ENCODE measurements at places on chromosomes 4 and X.

DNA sequence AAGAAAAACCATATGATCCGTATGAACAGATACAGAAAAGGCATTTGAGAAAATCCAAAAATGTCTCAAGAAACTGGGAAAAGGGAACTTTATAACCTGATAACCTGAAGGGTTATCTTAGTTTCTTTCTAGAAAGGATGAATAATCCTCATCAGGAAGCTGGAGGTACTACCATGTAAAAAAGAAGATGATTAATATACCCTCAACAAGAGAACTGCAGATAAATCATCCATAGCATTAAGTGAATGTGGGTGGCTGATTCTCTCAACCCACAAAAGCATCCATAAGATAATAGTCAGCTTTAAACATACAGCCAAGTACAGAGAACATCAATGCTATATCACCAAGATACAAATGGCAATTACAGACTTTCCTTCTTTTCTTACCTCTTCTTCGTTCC is 26.4 kb downstream of the ANAPC10 start:
- no peak for DNase-seq

DNA sequence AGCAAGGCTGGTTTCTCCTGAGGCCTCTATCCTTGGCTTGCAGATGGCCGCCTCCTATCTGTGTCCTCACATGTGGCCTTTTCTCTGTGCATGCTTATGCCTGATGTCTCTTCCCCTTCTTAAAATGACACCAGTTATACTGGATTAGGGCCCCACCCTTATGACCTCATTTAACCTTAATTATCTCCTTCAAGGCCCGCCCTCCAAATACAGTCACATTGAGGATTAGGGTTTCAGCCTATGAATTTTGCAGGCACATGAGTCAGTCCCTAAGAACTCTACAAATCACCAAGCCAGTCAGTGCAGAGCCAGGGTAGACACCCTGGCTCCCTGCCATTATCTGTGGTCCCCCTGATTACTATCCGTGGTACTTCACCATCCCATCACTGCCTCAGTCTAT is 51.6 kb downstream of the MAML3 start:
- DNase-seq, result no peak

DNA sequence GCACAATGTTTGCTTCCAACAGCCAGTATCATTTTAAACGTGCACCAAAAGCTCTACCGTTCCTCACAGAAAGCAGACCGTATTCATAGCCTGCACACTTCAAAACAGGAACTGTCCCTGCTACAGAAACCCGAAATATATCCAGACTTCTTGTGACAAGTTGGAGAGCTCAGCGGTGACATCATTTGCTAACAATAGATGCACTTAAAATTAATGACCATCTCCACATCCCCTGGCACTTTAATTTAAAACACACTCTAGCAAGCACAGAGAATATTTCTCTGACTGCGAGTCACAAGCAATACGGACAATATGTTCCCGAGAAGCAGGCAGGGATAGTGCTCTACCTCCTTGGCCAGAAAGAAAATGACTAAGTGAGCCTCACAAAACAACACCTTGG is 2.5 kb downstream of the NYX start:
- DNase-seq, result no peak

DNA sequence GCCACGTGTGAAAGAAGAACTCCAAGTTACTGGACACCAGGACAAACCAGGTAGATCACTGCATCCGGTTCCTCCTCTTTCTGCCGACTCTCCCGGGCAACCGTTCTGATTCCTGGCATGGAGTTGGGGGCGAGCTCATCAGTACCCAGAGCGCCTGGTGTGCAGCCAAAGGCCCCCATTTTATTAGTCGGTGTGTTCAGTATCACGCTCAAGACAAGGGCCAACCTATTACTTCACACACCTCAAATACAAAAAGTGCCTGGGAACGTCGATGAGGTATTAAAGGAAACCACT is 2.8 kb upstream of the CTBP1 start:
- no peak for DNase-seq

DNA sequence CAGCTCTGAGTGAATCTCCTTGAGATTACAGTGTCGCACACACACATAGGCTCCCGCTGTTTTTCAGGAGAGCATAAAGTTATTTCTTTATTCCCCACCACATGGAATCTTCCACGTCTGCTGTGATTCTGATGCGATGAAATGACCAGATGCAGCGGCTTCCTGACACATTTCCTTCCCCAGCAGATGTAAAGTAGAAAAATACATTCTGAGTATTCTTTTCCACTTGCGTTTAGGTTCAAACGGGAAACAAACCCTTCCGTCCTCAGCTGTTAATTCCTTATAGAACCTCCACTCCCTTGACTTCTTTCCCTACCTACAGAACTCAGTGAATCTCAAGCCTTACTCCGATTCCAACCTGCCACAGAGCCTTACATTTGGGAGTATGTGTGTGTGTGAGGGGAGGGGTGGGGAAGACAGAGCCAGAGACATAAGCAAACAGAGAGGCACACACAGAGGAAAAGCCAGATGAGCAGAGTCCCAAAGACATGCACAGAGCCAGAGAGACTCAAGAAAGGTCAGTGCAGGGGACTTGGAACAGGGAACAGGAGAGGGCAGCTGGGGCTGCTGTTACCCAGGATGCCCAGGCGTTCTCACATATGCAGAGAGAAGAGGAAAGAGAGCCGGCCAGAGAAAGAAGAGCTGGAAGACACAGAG is 47.3 kb downstream of the SETD7 start:
- no peak for DNase-seq

- DNase-seq, result peak; percentile 90
Measured at GRCh38 chr4:3346146-3346545, 53.3 kb downstream of the RGS12 start.

All from fibroblast of pulmonary artery (primary cell).